M059J (cell line): ENCODE measurements at places on chromosomes 3 and 15. TPM values are rescaled to one million over a fixed set of nuclear protein-coding genes. Genes with fewer than 3 reads are reported as not detected.
A peak's percentile ranks its signal among the peaks of the same experiment; 100 is the strongest.

XIRP1 gene
- total RNA-seq, result 0.12 and 0.59 TPM in 2 replicates

PRSS50 gene
- total RNA-seq, result not detected in 2 replicates

TM4SF4 gene
- 21.7 TPM in 1 of 2 replicates, not detected in the other for total RNA-seq

LRRIQ4 gene
- not detected in 2 replicates for total RNA-seq

FOXB1 gene
- total RNA-seq, result not detected in 2 replicates

CCR8 gene
- total RNA-seq, result not detected in 2 replicates

GRCh38 chr3:103712320-103713008, 1277.6 kb downstream of the ZPLD1 start:
- peak; percentile 69 for DNase-seq

GRCh38 chr3:51719410-51720025, 12.7 kb downstream of the GRM2 start:
- DNase-seq, result no peak

DNA sequence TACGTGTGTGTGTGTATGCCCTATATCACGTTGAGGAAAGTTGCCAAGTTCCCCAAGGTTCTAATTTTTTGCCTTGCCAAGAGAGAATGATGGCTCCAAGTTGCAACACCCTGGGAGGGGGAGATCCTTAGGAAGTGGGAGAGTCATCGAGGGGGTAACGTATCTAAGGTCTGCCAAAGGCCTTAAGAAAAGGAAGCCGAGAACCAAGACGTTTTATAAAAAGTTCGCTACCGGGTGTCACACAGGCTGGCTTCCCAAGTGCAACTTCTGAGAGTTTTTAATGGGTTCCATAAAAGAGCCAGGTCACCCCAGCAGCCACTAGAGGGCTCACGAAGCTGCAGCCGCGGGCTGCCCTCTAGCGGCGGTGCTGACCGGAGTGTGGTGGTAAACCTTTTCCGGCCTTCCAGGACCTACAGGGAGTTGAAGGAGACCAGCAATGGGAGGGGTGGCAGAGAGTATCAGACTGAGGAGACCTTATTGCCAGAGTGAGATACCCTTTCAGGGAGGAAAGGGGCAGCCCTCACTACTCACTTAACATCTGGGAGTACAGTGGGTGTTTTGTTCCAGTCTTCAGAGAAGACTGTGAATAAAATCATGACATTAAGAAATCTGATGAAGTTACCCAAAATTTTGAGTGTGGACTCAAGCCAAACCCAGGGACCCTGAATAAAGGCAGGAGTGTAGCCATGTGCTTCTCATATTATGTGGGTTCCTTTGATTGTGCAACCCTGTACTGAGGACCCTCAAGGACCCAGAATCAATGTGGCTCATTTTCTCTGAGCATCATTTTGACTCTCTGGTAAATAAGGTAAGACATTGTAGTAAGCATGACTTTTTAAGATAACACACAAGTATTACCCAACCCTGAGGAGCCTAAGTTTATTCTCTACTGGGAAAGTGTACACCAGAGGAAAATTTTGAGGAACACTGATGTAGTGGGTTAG, 2.5 kb upstream of the RFX7 start:
- peak; percentile 87 for DNase-seq

DNA sequence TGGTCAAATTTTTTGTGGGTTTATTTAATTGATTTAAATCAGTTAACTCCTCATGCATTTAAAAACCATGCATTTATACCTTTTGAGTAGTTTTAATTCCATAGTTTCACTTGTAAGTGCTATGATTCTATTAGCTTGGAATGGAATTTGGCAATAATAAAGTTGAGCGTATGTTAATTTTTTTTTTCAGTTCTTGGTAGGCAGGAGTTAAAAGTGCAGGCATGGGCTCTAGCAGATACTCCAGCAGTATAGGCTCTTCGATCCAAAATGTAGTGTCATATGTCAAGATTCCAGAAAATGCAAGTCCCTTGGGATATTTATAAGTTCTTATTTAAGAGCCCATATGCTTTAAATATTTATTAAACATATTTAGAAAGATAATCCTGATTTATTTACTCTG, 70.3 kb downstream of the LYSMD4 start:
- DNase-seq, result no peak

GRCh38 chr3:156433910-156434309, 121.0 kb downstream of the SSR3 start:
- peak; percentile 34 for DNase-seq

DNA sequence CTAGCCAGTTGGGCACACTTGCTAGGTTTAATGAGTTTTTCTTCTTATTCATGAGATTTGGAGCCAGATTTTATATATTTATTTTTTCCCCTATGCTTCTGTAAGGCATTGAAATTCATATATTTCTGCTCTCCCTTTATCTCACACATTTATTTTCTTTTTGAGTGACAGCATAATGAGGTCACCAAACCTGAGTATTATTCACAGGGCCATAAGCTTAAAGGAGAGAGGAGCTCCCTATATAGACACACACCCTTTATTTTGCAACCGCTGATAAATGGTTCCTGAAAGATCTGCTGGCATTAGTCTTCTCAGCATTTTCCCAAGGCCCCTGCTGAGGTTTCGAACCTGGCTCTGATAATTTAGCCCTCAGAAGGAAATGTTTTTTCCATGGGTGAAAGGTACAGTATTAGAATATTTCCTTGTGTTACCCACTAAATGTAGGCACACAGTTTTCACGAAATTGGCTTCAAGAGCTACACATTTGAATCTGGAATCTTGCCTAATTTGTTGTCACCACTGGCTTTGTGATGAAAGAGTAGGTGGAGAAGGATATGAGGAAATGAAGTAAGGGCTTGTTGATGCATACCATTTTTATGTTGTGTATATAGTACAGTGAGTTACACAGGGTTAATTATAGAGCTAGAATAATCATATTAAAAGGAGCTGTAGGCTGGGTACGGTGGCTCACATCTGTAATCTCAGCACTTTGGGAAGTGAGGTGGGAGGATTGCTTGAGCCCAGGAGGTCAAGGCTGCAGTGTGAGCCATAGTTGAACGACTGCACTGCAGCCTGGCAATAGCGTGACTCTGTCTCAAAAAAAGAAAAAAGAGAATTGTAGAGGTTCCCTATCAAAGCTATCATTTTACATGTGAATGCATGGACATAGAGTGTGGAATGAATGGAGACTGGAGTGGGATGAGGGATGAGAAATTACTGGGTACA, 6.5 kb downstream of the KLHL18 start:
- no peak for DNase-seq

DNA sequence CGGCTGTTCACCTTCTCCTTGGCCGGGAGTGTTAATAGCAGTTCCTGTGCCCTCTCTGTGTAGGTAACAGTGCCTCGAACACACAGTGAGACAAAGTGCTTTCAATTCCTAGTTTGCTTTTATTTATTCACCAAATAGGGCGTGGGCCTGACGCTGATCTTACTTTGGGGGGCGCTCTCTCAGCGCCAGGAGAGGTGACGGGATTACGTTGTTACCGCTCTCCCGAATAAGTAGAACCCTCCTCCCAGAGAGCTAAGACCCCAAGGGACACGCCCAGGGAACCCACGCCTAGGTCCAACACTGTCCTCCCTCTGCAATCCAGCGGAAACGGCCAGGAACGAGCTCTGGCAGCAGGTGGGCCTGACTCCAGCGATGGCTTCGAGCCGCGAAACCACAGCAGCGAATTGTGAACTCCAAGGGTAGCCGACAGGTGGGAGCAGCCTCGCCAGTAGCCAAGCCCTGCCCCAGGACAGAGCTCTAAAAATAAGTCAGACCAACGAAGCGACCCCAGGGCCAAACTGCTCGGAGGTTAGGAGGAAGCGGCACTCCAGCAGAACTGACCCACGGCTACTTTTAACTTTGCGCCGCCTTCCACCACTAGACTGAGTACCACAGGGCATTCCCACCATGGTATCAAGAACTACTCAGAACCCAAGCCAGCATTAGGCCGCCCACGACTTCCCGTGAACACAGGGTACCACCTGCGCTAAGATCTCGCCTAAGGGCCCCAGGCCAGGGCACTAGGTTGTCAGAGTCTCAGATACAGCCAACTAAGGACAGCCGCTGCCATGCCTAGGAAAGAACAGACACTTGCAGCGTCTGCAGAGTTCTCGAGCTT, 1.6 kb upstream of the SIN3A start:
- DNase-seq, result peak; percentile 52

DNA sequence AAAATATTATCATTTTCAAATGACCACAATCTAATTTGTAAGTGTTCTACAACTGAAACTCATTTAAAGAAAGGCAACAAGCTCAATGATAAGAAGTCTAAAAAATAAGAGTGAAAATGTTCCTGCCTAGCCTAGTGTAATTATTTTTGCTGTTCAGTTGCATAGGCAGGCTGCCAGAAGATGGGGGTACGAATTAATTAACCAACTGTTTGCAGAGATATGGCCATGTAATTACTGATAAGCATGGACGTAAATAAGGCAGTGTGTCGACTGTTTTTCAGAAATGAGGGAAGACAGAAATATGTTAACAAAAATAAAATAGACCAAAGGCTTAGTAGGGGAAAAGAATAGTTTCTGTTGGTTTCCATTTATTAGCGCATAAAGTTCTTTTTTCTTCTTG, 24.7 kb upstream of the SCAANT1 start:
- no peak for DNase-seq

DNA sequence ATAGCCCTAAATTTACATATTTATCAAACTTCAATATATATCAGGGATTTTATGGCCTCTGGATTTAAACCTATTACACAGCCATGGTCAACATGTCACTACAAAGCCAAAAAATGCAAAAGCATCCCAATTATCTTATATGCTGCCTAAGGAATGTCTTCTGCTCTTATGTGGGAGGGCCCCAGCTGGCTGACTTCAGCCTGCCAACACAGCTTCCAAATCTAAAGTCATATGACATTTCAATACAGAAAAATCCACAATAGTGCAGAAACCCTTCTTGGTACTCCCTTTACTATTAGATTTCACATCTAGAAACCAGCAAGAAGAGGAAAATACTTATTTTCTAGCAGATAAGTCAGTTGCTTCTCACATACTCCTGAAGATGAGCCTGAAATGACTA, 6.4 kb downstream of the PFN2 start:
- DNase-seq, result no peak

DNA sequence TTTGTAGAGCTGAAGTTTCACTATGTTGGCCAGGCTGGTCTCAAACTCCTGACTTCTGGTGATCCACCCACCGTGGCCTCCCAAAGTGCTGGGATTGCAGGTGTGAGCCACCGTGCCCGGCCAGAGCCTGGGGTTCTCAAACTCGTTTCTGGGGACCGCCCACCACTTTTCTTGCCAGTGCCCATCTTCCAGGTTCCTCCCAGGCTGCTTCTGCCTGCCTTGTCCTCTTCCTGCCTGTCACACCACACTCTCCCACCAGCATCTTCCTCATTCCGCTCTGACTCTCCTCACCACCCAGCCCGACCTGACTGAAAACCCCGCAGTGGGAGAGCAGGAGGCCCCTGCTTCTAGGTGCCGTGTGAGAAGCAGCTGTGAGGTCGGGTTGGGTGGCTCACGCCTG, 3.1 kb upstream of the DYNLT2B start:
- no peak for DNase-seq

DNA sequence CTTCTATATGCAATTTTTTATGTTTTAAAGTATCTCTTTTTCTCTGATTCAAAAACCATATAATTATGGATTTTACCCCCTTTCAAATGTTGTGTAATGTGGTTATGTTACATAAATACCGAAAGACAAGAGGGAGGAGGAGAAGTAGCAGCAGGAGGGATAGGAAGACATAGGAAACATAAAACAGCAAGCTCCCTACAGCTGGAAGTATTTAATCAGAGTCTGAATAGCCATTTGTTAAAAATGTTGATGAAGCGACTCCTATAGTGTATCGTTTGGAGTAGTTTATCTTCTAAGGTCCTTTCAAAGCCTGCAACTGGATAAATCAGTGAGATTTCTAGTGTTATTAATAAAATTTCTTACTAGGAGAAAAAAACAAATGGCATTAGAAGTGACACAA, 598.1 kb upstream of the GOLIM4 start:
- DNase-seq, result no peak

GRCh38 chr3:179391906-179392305, 44.4 kb downstream of the MFN1 start:
- DNase-seq, result no peak

DNA sequence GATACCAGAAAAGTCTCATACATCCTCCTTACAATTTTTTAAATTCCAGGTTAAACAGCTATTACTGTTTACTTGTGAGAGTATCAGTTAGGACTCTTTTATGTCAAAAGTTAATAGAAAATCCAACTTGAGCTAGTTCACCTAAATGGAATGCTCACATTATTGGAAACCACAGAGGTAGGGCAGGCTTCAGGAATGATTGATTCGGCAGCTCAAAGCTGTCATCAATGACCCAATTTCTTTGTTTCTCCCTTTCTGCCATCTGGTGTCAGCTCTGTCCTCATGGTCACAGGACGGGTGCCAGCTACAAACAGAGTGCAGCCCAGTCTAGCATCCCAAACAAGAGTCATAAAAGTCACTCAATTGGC, 32.2 kb downstream of the CFAP20DC start:
- no peak for DNase-seq

DNA sequence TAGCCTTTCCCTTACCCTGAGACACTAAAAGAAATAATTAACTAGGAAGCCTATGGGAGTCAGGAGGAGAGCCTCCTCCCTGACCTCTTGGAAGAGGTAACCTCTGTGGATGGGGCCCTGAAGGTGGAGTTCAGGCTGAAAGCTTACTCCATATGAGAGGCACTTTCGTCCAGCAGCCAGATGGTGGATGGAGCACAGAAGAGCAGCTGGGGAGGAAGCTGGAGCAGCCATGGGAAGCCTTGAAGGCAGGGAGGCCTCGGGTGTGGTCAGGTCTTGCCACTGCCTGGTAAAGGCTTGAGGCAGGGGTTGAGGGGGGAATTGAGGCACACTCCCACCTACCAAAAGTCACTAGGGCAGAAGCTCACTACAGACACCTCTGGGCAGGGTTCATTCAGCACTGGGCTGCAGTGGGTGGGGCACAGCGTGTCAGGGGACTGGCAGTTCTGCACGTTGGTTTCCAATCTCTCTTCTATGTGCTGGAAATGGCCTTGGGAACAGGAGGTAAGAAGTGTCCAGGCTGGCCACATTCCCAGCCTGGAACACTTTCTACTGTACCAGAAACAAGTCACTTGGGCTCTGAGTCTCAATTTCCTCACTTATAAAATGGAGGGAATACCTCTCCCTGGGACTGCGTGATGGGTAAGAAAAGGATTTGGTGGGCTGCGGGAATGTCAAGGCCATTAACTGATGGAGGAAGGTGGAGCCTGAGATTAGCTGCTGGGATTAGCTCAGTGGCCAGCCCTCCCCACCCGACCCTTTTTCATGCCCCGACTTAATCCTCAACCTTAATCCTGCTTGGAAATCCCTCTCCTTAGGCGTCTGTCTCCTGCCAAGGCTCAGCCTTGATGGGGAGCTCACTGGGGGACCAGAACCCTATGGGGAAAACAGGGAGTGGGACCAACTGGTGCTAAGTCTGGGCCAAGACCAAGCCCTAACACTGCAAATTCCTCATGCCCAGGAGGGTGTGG, 5.4 kb downstream of the PCBP4 start:
- no peak for DNase-seq

- no peak for DNase-seq
Observed at GRCh38 chr3:89227218-89227617, 119.8 kb downstream of the EPHA3 start.

DNA sequence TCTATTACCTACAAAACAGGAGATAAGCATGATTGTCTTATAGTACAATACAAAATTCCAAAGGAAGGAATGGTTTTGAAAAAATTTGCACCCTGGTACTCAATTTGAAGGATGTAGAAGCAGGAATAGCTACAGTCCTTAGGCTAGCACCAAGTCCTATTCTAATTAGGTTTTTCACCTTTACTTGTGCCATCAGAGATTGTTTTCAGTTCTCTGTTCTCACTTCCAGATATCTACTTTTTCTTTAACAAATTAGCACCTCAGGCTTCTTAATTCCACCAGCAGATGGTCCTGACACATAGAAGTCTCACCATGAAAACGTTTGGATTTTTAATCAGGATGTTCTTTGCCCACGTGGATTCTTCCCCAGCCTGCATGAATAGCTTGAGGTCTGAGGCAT, 43.8 kb downstream of the IL5RA start:
- no peak for DNase-seq
